Activated CD4-positive, alpha-beta T cell treated with anti-CD3 and anti-CD28 coated beads, Interleukin-2, Interleukin-6, amounts not matched to agents 100 ng/mL and 50 ng/mL, durations not matched to agents 16 hours and 8 hours (primary cell): ENCODE measurements at places on chromosomes 2 and 18.

DNA sequence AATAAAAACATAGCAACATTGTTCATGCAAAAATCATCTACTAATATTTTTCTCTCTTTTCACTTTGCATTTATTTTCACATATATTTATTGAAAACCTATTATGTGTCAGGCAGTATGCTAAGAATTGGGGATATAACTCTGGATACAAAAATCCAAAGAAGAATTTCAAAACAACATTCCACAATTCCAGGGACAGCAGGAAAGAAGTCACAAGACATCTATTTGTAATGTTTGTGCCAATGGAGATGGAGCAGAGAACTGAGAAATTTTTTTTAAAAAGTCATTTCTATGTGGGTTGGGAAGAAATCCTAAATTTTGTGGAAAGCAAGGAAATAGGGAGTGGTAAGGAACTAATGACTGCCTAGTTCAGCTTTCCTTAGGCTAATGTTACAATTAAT, 128.6 kb upstream of the TLK1 start:
- no peak for DNase-seq

- DNase-seq = no peak
Observed at GRCh38 chr2:176240301-176240700, 28.9 kb upstream of the MTX2 start.

- no peak for DNase-seq
Observed at GRCh38 chr2:128090575-128090944, 440 bp upstream of the UGGT1 start.

- no peak for DNase-seq
Observed at GRCh38 chr18:46069524-46069923, 2.5 kb downstream of the PSTPIP2 start.

DNA sequence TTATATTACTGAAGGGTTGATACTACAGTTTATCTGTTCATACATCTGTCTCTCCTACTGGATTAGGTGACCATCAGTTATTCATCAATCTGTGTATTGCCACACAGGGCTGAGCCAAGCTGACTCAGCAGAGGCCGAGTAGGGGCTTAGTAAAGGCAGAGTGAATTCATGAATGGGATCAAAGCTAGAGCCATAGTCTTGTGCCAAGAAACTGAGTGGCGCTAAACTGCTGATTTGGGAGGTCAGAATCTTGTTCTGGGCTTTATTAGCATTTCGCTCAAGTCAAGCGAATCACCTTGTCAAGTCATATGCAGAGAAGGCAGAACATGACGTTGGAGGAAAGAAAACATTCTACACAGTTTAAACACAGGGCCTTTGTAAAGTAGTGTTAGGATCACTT, 34.1 kb downstream of the SOCS6 start:
- DNase-seq = no peak

DNA sequence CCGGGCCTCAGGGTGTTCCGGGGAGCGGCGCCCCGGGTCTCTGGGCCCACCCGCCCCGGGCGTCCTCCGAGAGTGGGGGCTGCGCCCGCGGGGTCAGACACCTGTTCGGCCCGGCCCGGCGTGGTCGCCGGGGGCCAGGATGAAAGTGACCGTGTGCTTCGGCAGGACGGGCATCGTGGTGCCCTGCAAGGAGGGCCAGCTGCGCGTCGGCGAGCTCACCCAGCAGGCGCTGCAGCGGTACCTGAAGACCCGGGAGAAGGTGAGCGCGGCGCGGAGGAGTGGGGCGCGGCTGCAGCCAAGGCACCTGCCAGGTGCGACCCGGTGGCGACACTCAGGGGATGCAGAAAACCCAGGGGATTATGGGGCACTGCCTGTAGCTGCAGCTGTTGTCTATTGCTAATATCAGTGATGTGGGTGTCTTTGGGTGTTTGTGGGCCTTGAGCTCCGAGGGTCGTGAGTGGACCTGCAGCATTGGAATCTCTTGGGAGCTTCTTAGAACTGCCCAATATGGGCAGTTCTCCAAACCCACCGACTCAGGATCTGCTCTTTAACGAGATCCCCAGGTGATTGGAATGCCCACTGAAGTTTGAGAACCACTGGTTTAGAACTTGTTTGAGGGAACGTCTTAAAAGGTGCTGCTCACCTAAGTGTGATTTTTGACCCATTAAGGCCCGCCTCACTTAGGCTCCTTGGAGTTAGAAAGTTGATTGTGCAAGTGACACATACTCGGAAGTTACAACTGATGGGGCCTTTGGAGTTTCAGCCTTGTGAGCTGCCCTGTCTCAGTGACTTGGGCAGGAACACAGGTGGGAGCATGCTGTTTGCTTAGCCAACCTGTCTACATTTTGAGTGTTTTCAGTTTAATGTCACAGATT, 823 bp downstream of the PARD3B start:
- no peak for DNase-seq

GRCh38 chr2:223054193-223054781, 2.3 kb downstream of the KCNE4 start:
- no peak for DNase-seq

DNA sequence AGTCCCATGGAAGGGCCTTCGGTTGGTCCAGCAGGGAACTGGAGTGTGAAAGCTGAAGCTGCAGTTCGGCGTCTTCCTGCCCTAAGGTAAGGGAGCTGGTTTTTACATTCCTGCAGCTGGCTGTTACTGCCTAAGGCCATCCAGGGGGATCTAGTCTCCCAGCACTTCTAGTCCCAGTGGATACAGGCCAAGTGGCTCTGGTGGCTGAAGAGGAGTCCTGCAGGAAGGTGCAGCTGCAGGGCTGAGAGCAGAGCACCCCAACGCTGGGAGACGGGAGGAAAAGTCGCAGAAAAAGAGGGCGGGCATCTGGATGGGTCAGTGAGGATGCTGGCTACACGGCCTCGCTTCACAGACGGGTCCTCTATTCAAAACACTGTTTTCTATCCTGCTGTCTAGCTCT, 225.0 kb upstream of the HS6ST1 start:
- DNase-seq = no peak

- DNase-seq = no peak
Observed at GRCh38 chr2:122764014-122764413, 1008.6 kb downstream of the TSN start.

DNA sequence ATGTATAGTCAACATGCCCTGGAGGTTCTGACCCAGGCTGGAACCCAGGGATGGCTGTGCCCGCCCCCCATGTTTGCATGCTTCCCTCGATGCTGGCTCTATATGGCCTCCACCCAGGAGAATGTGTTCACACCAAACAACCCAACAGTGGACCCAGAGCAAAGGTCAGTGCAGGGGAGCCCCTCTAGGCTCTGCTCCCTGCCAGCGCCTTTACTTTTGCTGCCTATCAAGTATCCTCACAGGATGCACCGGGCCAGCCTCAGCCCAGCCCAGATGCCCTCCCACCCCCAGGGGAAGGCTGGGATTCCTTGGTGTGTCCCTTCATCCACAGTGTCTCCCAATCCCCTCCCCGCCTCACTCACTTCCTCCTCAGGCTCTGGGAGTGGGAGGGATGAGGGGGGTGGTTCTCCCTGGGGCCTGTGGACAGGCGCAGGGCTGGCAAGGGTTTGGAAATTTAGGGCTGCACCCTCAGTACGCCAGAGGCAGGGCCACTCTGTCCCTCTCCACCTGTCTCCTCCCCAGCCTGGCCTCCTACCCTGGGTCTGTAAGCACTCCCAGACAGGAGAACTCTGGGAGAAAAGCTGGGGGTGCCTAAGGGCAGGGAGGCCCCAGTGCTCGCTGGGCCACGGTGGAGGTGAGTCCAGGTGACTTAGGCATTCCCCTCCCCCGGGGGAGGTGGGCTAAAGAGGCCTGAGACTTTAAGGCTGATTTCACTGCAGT, 2.3 kb downstream of the ATP6V1B1 start:
- DNase-seq = no peak

- no peak for DNase-seq
Observed at GRCh38 chr18:75283731-75284130, 73.1 kb downstream of the TSHZ1 start.

GRCh38 chr2:95264624-95265023, 9.6 kb upstream of the PROM2 start:
- no peak for DNase-seq

GRCh38 chr2:110095994-110096633, 19.5 kb downstream of the MALL start:
- DNase-seq = no peak

GRCh38 chr2:223026357-223027110, 25.5 kb upstream of the KCNE4 start:
- DNase-seq = no peak

GRCh38 chr2:223722226-223722625, 115.2 kb downstream of the AP1S3 start:
- no peak for DNase-seq

- DNase-seq = no peak
Observed at GRCh38 chr2:132617989-132618388, 52.0 kb downstream of the LYPD1 start.

GRCh38 chr18:58552057-58552461, 76.8 kb downstream of the ALPK2 start:
- DNase-seq = no peak

GRCh38 chr2:69789772-69790600, 39.5 kb upstream of the GMCL1 start:
- DNase-seq = no peak

- DNase-seq = no peak
Observed at GRCh38 chr2:199727801-199728200, 123.2 kb downstream of the FTCDNL1 start.

GRCh38 chr18:57198073-57198472, 51.2 kb downstream of the BOD1L2 start:
- no peak for DNase-seq

GRCh38 chr2:85698184-85698879, 4.2 kb downstream of the GNLY start:
- DNase-seq = no peak

GRCh38 chr2:217394510-217395351, 534.9 kb upstream of the TNP1 start:
- no peak for DNase-seq

DNA sequence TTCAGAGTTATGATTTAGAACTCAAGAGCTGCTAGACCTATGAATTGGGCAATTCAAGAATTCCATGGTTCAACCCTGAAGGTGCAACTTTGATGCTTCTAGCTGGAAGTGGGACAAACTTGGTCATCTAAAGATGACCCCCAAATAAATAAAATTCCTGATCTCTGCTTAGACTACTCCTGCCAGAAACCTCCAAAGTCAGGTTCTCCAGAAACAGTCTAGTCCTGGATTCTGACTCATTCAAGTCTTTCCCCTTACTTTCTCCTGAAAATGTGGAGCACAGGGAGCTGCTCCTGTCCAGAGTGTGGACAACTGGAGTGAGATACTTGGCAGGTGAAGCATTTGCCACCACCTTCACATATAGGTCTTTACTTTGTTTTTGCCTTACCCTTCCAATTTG, 557.7 kb upstream of the TNP1 start:
- DNase-seq = no peak

GRCh38 chr2:39488450-39488849, 51.4 kb upstream of the MAP4K3 start:
- no peak for DNase-seq

DNA sequence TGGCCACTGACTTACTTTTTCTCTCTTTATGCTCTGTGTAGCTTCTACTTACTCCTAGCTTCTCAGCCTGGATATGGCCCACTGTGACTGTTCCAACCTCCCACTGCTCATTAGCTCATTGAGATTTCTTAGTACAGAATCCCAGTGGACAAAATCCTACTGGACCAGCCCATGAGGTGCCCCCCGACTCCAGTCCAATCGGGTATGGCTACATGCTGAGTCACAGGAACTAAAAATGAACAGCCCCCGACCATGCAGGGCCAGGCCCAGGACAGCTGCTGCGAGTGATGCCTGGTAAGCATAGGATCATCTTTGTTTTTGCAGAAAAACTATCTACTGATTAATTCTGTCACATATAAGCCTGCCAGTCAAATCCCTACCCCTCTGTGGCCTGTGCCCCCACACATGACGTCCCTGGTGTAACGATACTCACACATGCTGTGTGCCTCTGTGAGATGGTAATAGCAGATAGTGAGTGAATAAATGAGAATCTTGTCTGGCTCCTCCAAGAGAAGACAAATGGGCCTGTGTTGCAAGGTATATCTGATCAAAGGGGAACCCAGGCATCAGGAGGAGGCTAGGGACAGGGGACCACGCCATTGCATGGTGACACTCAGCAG, 85.9 kb upstream of the KLF7 start:
- DNase-seq = peak; percentile 68

GRCh38 chr2:204299766-204300165, 245.5 kb upstream of the PARD3B start:
- no peak for DNase-seq

DNA sequence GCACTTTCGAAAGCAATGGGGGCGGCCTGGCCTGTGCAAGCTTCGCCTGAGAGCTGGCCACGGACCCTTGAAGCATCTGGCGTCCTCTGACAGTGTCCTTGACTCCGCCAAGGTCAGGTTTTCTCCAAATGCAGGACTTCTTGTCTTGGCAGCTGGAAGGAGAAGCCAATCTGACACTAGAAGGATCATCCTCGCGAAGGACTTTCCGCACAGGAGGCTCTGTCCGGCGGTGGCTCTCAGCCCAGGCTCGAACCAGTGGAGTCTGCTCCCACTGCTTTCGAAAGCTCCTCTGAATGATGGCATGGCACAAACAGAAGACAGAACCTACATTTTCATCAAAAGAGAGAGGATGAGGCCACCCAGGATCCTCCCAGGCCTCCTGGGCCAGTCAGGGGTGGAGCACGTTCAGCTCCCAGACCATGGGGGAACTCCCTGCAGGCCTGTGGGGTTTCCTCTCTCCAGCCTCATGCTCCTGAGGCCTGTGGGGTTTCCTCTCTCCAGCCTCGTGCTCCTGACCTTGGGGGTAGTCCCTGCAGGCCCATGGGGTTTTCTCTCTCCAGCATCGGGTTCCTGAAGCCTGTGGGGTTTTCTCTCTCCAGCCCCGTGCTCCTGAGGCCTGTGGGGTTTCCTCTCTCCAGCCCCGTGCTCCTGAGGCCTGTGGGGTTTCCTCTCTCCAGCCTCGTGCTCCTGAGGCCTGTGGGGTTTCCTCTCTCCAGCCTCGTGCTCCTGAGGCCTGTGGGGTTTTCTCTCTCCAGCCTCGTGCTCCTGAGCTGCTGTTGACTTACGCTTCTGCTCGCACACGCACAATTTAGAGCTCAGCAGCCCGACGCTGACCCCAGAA, 396.5 kb upstream of the SALL3 start:
- DNase-seq = no peak

- DNase-seq = no peak
Observed at GRCh38 chr2:467892-468647, 180.2 kb upstream of the ALKAL2 start.

DNA sequence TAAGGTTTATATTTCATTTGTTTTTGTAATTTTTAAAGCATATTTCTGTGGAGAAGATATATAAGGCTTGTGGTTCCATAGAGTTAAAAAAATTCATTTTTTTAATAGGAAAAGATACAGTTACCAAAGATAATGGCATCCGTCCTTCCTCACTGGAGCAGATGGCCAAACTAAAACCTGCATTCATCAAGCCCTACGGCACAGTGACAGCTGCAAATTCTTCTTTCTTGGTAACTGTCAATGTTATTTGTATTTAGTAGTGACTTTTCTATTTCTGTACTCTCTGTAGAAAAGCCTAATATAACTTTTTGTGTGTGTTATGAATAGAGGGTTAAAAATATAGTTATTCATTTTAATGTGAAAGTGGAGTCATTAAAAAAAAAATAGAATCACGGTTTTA, 35.1 kb downstream of the HADHB start:
- DNase-seq = no peak
